Progenitor cell of endocrine pancreas (in vitro differentiated cells): ENCODE measurements at places on chromosomes 4 and X. TPM values are rescaled to one million over a fixed set of nuclear protein-coding genes. Genes with fewer than 3 reads are reported as not detected.

DNA sequence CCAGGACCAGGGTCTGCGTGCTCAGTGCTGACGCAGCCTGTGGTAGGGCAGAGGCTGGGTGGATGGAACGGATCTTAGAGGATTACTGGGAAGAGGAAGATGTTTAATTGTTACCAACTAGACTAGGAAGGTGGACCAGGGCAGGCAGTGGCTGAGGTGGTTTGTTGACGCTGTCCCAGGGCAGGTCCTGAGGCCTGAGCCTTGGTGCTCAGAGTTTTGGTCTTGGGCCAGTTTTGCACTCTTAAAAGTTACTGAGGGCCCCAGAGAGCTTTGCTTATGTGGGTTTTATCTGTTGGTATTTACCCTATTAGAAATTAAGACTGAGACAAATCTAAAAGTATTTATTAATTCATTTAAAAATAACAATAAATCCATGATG is 20.4 kb downstream of the RNF212 start:
- no peak for DNase-seq

SLC2A9 gene
- 3.1 and 3.2 TPM in 2 replicates for total RNA-seq

P2RY4 gene
- 0.38 TPM in 1 of 2 replicates, not detected in the other for total RNA-seq

- DNase-seq: no peak
Measured at GRCh38 chrX:13387666-13388494, 68.0 kb upstream of the ATXN3L start.

SOWAHB gene
- 4.3 and 4.9 TPM in 2 replicates for total RNA-seq

DNA sequence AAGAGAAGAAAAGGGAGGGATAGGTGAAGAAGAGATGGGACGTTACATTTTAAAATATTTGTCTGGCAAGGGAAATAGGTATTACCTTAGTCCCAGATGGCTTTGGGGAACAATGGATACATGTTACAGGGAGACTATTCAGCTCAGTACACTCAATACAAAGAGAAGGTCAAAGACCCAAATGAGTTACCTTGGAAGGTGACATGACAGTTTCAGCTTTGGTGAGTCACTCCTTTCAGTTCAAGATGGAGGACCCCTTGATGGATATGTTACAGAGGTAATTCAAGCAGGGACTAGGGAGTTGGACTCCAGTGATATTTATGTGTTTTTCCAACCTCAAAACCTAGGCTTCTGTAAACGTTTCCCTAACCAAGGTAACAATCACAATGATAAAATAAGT is 5.0 kb downstream of the NOA1 start:
- DNase-seq: no peak

- no peak for DNase-seq
Measured at GRCh38 chr4:84661191-84661939, 78.4 kb downstream of the CDS1 start.

RBM47 gene
- 64.3 and 64.8 TPM in 2 replicates for total RNA-seq

GJB1 gene
- 22.2 and 23.6 TPM in 2 replicates for total RNA-seq

NAA11 gene
- total RNA-seq: not detected in 2 replicates

GRCh38 chr4:152678841-152679240 is 956 bp downstream of the TMEM154 start:
- DNase-seq: no peak

DACH2 gene
- total RNA-seq: 1.5 and 3.6 TPM in 2 replicates

- DNase-seq: no peak
Measured at GRCh38 chrX:130108647-130109428, 1.5 kb downstream of the ELF4 start.

DNA sequence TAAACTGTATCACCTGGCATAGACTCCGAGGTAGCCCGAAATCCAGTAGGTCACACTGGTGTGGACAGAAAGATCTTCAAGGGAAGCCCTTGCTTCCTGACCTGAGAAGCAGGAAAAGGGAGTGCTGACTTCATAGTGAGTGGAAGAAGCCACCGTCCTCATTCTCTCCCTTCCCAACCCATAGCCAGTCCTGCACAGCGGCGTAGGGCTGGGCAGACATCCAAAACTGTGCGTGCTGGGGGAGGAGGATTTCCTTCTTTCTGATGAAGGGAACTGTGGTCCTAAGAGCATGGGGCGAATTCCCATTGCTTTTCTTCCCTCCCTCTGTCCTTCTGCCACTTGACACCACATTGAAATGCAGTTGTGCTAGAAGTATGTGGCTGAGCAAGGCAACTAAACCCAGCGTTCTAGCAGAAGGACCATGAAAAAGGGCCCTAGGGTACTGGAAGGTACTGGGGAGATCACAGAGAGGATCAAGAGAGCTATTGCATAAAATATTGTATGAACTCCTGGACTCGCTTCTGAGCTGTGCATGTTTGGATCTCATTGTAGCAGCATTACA is 66.9 kb downstream of the STOX2 start:
- no peak for DNase-seq

IL2RG gene
- total RNA-seq: 0.16 and 0.41 TPM in 2 replicates

GRCh38 chrX:136143711-136144110 is 3.6 kb upstream of the FHL1 start:
- DNase-seq: no peak

GRCh38 chr4:157999723-158000122 is 173.1 kb downstream of the GASK1B start:
- no peak for DNase-seq

GRCh38 chrX:134172588-134173259 is 64.3 kb upstream of the CCDC160 start:
- DNase-seq: peak; percentile 12

DNA sequence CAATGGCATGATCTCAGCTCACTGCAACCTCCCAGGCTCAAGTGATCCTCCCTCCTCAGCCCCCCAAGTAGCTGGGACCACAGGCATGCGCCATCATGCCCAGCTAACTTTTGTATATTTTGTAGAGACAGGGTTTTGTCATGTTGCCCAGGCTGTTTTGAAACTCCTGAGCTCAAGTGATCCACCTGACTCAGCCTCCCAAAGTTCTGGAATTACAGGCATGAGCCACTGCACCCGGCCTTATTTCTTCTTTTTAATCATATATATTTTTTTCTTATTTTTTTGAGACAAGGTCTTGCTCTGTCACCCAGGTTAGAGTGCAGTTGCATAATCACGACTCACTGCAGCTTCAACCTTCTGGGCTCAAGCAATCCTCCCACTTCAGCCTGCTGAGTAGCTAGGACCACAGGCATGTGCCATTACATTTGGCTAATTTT is 184.0 kb downstream of the TSPAN5 start:
- DNase-seq: no peak

DNA sequence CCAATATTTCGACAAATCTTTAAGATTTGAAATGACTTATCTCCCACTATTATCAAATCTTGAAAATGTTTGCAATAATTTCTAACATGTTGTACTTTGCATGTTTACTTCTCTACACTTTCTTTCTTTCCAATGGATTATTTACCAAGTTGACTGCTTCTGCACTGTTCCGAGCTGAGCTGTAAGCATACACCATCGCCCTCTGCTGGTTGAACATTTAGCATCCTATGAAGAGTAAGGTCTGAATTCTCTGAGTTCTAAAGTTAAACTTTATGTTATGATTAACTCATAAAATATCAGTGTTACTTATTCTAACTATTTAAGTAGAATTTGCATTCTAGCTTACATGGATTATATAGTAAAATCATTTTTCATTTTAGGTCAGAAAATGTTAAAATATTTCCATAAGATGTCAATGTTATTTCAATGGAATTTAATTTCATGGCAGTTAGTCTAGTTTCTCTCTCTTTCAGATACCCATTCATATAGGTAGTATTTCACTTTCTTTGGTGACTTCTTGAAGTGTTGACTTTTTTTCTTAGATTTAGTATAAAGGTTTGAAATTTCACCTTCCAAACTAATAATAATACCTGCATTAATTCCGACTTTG is 137.4 kb downstream of the DKK2 start:
- DNase-seq: peak; percentile 23

DNA sequence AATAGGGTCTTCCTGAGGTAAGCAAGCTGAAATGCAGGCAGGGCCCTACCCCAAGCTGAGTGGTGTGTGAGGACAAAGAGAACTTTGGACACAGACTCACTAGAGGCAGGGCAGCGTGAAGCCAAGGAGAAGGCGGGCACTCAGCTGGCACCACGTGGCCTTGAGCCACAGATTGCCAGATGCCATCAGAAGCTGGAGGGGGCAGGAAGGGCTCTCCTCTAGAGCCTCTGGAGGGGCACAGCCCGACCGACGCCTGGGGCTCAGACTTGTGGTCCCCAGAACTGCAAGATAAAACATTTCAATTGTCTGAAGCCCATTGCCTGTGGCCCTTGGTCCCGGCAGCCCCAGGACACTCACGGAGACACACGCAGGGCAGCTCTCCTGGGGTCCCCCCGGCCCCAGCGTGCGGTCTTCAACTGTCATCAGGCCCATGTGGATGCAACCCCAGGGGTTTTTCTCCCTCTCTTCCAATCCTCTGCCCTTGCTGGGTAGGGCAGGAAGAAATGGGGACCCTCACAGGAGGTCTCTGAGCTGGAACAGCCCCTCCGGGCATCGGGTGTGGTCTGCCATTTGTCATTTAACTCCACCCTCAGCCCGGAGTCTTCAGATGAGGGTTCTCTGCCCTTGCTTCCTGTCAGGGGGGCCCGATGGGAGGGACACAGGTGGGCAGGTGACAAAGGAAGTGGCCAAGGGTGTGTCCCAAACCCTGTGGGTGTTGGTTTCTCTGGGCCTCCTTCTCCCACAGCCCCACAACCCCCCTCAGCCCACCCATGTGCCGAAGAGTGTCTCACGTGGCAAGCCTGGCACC is 22.2 kb downstream of the HMX1 start:
- no peak for DNase-seq

NPY2R gene
- not detected in 2 replicates for total RNA-seq

GRCh38 chrX:149825424-149825823 is 43.7 kb downstream of the MAGEA9 start:
- no peak for DNase-seq

DNA sequence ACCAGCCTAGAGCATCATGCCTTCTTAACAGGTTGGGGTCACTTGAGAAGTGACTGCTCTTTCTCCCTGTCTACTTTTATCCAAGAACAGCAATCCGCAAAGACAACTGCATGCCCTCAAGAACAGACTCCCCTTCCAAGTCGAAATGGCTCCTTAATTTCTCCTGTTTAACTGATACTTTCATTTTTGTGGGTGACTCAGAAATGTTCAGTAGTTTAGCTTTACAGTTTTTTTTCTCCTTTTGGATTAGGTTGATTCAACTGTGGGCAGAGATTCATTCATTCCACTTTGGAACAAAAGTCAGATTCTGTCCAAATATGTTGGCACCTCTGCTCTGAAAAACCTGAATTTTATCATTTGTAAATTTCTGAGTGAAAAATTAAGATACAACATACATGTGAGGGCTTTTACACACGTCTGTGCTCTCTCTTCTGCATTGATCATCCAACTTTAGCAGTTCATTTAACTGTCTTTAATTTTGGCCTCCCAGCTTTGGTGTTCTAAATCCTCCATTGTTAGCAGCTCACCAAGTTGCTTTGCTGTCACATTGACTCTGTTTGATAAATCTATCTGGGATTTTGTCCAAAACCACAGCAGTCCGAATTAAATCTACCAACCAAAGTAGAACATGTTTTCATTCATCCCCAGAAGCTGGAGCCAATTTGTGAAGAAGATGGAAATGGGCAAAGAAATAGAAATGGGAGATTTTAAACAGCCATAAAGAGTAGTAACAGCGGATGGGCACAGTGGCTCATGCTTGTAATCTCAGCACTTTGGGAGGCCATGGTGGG is 50.0 kb downstream of the HOPX start:
- DNase-seq: no peak

DNA sequence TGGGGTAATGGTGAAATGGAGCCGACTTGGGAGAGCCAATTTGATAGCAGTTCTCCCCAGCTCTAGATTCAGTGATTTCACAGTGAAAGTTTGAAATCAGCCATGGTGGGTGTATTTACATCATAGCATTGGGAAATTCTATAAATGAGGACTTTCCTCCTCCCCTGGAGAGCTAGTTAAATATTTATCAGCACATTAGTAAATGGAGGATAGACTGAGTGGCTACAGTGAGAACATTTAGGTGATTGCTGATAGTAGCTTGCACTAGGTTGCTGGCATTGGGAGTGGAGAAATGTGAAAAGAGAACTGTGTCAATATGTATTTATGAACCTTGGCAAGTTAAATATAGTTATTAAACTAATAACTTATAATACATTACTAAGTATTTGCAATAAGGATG is 347.3 kb downstream of the CCSER1 start:
- no peak for DNase-seq

GRCh38 chr4:71406459-71406963 is 67.7 kb downstream of the SLC4A4 start:
- no peak for DNase-seq

DNA sequence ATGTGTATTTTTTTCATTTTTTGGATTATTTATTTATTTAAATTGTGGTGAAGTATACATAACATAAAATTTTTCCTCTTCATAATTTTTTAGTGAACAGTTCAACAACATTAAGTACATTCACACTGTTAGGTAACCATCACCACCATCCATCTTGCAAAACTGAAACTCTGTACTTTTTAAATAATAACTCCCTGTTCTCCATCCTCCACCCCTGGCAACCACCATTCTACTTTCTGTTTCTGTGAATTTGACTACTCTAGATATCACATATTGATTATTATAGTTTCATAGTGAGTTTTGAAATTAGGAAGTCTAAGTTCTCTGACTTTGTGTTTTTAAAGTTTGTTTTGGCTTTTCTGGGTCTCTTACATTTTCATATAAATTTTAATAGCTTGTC is 89.3 kb upstream of the STX18 start:
- DNase-seq: no peak

DNA sequence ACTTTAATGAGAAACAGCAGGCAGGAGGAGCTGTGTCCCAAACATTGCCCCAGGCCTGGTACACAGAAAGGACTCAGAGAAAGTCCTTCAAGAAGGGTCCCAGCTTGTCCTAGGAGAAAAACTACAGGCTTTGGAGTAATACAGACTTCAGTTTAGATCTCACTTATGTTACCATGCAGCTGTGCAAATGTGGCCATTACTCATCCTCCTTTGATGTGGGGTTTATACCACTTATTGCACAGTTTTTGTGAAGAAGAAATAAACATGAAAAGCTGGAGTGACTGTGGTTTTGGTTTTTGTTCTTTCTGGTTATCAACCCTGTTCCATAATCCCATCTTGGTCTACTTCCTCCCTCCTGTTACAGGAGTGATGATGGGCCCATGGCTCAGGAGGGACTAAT is 8.1 kb upstream of the CYTL1 start:
- DNase-seq: no peak

DNA sequence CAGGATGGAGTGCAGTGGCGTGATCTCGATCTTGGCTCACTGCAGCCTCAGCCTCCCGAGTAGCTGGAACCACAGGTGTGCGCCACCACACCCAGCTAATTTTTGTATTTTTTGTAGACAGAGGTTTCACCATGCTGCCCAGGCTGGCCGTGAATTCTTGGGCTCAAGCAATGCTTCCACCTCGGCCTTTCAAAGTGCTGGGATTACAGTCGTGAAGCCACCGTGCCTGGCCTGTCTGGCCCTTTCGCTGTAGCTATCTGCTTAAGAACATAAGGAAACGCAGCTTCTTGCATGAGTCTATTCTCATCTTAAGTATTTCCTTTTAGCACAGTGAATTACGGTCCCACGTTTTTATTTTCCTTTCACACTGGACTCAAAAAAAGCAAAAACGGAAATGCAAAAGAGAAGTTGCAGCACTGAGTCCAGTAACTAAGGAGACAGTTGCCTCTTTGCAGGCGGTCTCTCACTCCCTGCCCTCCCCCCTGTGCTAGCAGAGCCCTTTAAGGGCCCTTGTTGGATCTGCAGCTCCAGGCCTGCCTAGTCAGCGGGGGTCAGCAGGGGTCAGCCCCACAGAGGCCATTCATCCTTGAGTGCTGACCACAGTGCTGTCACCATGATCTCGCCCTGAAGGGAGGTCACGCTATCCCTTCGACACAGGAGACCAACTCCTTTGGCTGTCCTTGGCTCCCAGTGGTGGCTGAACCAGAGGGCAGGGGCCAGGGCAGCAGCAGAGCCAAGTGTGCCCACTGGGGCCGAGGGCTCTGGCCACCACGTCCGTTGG is 21.8 kb upstream of the TBC1D14 start:
- no peak for DNase-seq

TMEM33 gene
- total RNA-seq: 63.7 and 65.9 TPM in 2 replicates

GRCh38 chrX:79556800-79557199 is 189.7 kb upstream of the ITM2A start:
- DNase-seq: no peak
